ENCODE measurements at places on chromosomes 11 and 22. TPM values are rescaled to one million over a fixed set of nuclear protein-coding genes. Genes with fewer than 3 reads are reported as not detected.

DNA sequence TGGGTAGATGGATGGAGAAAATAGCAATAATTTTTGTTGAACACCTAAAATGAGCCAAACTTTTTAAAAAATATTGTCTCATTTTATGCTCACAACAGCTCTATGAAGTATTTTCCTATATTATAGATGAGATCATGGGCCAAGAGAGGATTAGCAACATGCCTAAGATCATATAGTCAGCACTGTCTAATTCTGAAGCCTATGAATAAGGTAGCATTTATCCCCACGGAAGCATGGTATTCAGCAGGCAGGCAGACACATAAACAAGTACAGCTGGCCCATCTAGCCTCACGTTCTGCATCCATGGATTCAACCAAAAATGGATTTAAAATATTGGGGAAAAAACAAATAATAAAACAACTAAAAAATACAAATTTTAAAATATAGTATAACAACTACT lies 21.9 kb upstream of the RAB30 start:
- DNase-seq: no peak

DNA sequence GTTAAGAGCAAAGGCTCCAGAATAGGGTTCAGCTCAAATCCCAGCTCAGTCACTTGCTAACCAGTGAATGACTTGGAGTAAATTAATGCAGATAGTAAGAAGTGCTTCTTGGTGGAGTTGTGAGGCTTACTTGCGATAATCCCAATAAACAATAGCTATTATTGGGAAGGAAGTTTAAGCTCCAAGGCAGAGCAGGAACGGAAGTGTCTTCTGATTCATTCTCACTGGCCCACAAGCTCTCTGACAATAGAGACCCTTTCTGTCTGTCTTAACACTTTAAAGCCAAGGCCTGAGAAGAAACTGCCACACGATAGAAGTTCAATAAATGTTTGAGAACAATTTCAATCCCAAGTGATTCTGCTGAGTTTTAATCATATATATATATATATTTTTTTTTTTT lies 155.4 kb downstream of the DBX1 start:
- no peak for DNase-seq

DNA sequence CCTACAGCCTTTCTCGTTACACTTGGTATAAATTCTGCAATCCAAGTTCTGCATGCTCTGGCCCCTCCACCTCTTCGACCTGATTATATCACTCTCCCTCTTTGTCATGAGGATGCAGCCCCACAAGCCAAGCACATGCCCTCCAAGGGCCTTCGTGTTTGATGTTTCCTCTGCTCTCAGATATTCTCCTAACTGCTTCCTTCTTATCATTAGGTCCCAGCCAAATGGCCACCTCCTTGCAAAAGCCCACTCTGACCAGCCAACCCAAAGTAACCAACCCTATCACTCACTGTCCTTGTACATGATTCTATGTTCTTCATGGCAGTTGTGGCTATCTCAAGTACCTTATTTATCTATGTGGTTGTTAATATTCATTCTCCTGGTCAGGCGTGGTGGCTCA lies 38.3 kb upstream of the LRRC55 start:
- no peak for DNase-seq

DNA sequence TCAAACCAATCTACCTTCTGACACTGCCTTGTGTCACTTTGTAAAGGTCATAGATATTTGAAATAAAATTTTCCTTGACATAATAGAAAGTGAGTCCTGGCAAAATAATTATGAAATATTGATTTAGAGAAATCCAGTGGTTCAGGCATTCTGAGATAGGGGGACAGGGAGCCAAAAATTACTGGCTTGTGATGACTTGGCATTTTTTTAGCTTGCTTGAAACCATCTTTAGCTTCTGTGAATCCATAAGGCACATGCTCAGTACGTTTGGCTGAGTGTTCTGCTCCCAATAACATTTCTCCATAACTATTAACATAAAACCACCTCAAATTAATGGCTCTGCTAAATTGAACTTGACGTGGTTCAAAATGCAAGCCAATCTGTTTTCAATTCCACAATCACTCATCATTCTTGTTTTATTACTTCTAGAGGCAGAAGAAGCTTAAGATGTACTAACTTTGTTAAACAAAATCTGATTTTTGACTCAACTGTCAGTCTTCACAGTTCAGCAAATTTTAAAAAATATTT lies 209.0 kb downstream of the LRRC4C start:
- DNase-seq: no peak

- DNase-seq: no peak
Measured at GRCh38 chr11:83191986-83192385, 1.5 kb upstream of the ANKRD42 start.

- DNase-seq: no peak
Measured at GRCh38 chr22:50001388-50002231, 11.0 kb downstream of the IL17REL start.

DNA sequence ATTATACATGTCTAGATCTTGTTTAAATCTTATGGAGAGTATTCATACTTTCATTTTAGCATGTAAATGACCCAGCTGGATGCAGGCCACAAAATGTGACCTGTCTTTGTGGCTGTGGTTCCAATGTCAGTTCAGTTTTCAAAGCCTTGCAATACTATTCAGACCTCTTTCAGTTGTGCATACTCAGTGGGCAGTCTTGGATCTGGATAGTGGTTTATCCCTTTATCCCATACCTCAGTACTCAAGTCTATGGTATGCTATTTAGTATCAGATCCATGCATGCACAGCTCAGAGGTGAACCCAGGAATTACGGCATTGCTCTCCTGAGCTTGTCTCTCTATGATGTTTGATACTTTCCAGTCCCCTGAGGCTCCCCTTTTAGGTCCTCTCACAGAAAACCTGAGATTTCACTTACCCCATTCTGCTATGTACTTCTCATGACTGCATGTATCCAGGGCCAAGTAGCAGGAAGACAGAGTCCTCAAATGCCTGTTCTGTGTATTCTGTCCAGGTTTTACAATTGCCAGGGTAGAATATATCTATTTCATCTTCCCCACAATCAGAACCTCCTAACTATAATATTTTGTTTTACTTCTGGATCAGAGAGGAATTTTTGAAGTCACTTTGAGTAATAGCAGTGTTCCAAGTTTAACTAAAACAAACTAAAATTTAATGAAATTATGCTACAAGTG lies 6.9 kb upstream of the P4HA3 start:
- no peak for DNase-seq

DNA sequence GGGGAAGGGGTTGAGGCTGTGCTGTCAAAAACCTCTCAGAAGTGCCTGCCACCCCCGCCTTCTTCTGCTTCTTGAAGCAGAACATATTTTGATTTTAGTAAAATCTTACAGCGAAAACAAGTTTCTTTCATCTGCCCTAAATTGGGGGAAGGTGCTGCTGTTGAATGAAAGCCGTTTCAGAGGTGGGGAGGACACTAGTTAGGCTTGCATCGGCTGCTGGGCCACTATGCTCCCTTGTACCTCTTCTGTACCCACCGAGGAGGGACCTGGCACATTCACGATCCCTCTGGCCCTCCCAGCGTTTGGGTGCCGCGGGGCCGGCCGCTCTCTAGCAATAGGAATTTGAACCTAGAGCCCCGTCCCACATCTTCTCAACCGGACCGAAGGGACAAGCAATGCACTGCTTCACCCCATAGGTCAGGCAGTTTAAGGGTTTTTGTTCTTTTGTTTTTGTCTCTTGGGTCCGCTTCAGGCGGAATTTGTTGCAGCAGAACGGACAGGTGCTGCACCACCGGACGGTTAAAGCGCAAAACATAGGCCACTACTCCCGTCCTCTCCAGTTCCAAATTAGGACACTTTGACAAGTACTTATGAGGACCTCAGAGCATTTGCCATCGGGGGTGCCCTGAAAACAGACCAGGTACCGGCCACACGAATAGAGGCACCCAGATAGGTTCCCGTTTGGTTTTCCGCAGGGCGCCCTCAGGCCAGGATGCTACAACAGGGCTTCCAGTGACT lies 5.6 kb downstream of the SLC6A5 start:
- no peak for DNase-seq

DNA sequence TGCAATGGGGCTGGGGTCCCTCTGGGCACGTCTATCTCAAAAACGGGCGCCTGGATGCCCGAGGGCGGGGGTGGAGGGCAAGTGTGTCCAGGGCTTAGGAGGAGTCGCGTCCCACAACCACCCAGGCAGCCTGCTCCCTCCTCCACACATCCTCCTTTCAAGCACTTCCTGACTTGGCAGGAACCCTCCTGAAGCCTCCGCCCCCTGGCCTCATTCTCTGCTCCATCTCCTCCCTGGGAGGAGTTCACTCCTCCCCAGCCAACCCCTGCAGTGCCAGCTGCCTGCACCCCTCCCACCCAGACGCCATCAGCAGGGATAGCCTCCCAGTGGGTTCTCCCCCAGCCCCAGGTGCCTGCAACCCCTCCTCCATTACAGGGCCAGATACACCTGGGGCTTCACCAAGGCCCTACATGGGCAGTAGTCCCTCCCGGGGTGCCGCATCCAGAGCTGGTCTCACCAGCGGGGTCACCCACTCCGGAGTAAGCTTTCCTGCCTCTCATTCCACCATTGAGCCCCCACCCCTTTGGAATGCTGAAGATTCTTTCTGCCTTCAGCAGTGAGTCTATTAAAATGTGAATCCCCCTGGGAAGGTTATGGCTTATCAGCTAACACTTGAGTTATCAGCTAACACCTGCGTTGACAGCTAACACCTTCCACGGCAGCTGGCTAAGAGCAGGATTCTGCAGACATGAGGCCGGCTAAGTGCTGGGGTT lies 24.4 kb downstream of the RTN4R start:
- peak; percentile 94 for DNase-seq

GRCh38 chr11:121536126-121536525 lies 83.4 kb upstream of the SORL1-AS1 start:
- no peak for DNase-seq

- DNase-seq: no peak
Measured at GRCh38 chr11:85575388-85575787, 51.8 kb downstream of the DLG2 start.

DNA sequence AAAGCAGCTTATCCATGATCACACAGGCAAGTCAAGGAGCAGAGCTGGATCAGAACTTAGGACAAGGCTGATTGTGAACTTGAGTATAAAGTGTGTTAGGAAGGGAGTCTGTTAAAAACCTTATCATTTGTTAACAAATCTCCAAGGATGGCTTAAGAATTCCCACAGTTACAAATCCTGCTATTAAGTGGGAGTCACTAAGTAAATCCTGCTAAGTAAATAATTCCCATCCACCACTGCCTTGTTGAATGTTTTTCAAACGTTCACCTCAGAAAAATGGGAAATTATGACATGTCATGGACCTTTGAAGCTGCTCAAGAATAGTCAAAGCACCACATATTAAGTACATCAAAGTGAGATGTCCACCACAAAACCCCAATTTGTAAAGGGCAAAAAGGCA lies 88.7 kb downstream of the FAM168A start:
- DNase-seq: no peak

DNA sequence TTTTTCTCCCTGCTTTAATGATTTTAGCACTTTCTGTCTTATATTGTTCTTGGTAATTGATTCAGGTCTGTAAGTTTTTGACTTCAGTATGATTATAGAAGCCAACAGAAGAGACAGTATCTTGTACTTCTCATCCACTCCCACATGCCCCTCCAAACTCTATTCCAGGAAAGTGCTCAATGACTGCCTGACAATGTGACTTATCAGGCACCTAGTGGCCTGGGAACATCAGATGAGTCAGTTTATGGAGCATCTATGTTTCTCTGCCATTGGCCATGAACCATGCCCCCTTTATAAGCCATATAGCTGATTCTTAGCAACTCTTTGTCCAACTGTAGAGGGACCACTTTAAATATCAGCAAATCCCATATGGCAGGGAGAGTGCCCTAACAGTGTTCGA lies 179.2 kb upstream of the MTMR2 start:
- no peak for DNase-seq

GRCh38 chr11:83061883-83062282 lies 9.8 kb downstream of the RAB30 start:
- no peak for DNase-seq

- no peak for DNase-seq
Measured at GRCh38 chr11:60145677-60146076, 37.2 kb downstream of the MS4A6A start.

GRCh38 chr22:48037618-48038017 lies 1275.2 kb downstream of the TBC1D22A start:
- no peak for DNase-seq

DNA sequence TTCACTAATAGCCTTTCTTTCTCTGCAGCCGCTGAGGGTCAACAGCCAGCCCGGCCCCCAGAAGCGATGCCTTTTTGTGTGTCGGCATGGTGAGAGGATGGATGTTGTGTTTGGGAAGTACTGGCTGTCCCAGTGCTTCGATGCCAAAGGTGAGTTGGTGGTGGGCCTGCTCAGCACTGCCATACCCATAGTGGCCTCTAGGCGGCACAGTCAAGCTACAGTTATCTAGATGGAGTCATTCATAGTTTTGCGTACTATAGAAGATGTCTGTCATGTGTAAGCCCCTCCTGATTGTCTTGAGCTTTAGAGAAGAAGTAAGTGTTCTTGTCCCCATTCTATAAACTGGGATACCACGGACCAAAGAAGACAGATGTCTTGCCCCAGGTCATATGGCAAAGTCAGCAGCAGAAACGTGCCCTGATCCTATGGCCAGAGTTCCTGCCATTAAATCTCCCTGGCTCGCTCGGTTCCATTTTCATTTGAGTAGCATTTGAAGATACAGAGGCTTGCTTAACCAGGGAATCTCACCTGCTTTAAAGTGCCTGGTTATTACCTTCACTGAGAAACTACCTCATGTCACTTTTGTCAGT lies 42.1 kb upstream of the CRTAM start:
- DNase-seq: peak; percentile 63

DNA sequence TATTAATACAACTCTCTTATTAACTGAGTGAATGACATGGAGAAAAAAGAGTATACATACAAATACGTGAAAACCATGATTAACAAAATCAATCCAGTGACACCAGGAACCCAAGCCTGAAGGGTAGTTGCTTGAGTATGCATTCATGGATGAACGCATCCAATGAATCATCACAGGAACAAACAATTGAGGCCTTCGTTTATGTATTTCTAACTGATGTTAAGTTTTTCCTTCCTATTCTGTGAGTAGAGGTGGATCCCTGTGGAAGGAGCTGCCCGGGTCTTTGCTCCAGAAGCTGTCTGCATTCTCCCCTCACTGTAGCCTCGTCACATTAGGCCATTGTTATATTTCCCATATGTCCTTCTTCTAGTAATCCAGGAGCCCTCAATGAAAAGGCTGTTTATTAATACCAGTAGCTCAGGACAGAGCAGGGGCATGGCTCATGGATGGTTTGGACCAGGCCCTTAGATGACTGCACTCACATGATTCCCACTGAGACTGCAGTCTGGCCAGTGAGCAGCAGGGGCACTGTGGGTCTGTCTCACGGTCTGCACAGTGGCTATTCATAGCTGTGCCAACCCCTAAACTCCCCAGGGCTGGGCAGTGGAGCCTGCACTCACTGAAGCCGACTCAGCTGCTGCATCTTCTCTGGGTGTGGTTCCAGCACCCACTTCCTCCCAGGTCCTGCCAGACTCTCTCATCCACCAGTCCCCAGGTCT lies 128.1 kb upstream of the TOP3B start:
- peak; percentile 66 for DNase-seq

Gene SCN3B
- total RNA-seq: 0.20 TPM

Gene PEX16
- total RNA-seq: 16.8 TPM

Gene RFPL3
- total RNA-seq: not detected

Gene IL18BP
- 4.4 TPM for total RNA-seq

Gene SMIM35
- not detected for total RNA-seq

Gene LGALS12
- 3.8 TPM for total RNA-seq

Gene TYR
- total RNA-seq: not detected

Gene JAM3
- total RNA-seq: 44.8 TPM

Gene CCDC134
- total RNA-seq: 4.1 TPM

Data from right cardiac atrium (tissue), 5 donors.